ENCODE measurements at places on chromosomes 1 and 21.

DNA sequence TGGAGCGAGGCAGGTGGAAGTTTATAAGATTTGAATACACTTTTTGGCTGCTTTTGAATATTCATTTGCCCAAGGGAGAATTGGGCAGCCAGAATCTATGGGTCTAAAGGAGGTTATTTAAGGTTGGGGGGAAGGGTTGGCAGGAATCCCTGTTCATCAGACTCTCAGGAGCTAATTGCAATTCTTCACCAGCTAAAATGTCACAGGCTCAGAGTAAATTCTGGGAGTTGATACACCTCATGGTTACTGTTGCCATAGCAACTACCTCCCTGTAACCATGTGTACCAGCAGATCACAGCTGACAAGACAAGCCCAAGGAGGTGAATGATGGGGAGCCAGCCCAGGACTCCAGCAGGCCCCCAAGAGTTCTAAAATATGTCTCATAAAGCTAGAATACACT lies 75.5 kb downstream of the CAMK2N1 start:
- DNase-seq = no peak

GRCh38 chr1:59638231-59638711 lies 176.5 kb upstream of the HOOK1 start:
- no peak for DNase-seq

DNA sequence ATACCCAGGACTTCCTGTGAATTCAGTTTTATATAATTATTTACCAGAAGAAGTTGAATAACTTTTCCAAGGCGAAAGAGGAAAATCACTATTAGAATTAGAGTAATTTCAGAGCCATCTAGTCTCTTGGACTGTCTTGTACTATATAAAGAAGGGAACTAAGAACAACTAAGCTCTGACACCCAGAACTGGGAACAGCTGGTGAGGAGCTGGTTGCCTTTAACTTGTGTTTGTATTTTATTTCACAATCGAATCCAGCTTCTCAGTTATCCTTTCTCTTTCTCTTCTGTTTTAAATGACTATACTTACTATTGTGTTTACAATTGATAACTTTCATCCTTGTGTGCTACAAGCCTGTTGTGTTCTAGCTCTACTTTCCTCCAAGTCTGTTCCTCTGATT lies 8.4 kb downstream of the SNX27 start:
- DNase-seq = no peak

- DNase-seq = no peak
Measured at GRCh38 chr1:182731852-182732575, 47.6 kb upstream of the RGS8 start.

GRCh38 chr1:21129407-21129806 lies 47.3 kb downstream of the EIF4G3 start:
- DNase-seq = no peak

- DNase-seq = no peak
Measured at GRCh38 chr1:80036690-80037432, 1030.3 kb upstream of the ADGRL4 start.

DNA sequence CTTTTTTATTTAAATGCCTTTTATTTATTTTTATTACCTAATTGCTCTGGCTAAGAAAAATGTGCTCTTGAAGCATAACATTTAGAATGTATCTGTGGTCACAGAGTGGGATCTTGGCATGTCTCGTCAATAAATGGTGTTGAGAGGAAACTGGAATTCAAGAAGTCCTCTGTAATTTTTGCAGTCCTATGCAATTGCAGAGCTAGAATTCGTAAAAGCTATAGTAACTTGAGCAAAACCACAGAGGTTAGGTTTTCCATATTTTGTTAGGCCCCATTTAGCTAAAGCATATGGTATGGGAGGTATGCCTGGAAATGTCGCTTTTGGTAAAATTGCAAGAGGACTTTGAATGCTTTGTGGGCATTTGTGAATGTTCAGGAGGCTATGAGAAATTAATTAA lies 466.7 kb upstream of the NFIA start:
- DNase-seq = no peak

DNA sequence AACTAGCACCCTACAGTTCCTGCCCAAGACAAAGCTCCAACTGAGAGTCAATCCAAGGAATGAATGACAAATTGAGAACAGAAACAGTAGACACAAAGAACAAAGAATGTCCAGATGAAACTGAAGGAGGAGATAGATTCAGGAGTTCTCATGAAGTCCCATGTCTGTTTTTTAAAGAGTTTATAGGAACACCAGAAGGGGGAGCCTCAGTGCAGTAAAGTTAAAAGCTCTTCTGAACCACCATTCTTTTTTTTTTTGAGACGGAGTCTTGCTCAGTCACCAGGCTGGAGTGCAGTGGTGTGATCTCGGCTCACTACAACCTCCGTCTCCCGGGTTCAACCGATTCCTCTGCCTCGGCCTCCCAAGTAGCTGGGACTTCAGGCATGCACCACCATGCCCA lies 323.6 kb downstream of the MRPL39 start:
- DNase-seq = no peak

DNA sequence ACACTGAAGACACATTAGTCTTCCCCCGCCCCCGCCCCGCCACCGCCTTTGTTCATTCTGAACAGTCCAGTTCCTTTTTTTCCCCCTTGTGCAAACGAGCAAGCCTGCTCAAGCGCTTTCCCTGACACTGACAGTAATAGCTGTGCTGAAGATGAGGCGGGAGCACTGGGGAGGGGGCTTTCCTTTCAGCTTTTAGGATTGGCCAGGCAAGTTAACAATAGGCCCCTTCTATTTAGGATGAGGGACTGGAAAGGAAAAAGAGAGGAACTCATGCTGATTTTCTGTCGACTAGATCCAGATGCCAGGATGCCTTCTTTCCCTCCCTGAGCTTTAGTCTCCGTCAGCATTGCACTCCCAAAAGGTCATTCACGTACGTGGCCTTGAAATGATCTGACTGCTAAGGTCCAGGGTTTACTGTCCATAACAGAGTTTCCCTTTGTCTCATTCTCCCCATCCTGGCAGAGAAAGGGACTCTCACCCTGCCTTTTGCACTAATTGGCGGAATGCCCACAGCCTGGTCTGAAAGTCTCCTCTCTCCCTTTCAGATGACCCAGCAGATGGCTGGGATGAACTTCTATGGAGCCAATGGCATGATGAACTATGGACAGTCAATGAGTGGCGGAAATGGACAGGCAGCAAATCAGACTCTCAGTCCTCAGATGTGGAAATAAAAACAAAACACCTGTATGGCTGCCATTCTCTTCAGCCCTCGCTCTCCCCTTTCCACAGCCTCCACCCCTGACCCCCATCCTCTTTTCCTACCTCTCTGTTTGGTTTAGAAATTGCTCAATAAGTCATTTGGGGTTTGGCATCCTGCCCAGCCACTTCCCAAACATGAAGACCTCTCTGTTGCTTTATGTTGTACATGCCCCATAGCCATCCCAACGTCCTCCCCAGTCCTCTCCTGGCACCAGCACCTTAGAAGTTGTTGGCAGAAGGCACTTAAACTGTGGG lies 28.6 kb upstream of the ZFP69B start:
- no peak for DNase-seq

- no peak for DNase-seq
Measured at GRCh38 chr1:21870611-21871010, 58.5 kb downstream of the LDLRAD2 start.
